ENCODE measurements at places on chromosomes 3 and 15.
A peak's percentile ranks its signal among the peaks of the same experiment; 100 is the strongest.

DNA sequence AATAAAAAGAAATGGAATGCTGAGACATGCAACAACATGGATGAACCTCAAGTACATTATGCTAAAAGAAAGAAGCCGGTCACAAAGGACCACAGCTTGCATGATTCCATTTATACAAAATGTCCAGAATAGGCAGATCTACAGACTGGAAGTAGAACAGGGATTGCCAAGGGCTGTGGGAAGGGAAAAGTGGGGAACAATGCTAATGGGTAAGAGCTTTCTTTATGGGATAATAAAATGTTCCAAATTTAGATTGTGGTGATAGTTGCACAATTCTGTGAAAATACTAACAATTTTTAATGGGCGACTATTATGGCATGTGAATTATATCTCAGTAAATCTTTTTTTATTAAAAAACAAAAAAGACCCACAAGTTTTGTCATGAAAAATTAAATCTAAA is 106.2 kb downstream of the TMCO5A start:
- no peak for DNase-seq
- H3K27me3 ChIP-seq, result peaks cover 15% of the 10 kb centered on the region
- H3K4me3 ChIP-seq, result no peak overlapping the region
- peaks cover 4% of the 10 kb centered on the region for H3K4me1 ChIP-seq
- H3K27ac ChIP-seq, result no peak overlapping the region

DNA sequence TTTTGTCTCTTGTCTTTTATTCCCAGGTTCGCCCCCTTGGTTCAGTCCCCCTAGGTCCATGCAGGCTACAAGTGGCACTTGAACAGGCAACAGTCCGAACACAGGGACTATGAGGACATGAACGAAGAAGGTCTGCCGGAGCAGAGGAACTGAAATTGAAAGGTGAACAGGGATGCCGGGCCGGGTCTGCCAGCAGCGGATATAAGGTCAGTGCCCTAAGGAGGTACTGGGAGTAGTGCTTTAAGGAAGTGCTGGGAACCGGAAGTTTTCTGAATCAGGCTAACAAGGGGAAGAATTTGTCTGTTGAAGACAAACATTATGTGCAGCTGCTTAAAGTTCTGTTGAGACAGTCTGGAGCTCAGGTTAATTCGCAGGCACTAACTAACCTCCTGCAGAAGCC is 46.8 kb downstream of the LSM3 start:
- no peak overlapping the region for H3K4me3 ChIP-seq
- peaks cover 17% of the 10 kb centered on the region for H3K27me3 ChIP-seq
- peaks cover 2% of the 10 kb centered on the region for H3K36me3 ChIP-seq
- no peak for DNase-seq
- H3K27ac ChIP-seq, result no peak overlapping the region
- no peaks in the 10 kb centered on the region for H3K4me1 ChIP-seq

DNA sequence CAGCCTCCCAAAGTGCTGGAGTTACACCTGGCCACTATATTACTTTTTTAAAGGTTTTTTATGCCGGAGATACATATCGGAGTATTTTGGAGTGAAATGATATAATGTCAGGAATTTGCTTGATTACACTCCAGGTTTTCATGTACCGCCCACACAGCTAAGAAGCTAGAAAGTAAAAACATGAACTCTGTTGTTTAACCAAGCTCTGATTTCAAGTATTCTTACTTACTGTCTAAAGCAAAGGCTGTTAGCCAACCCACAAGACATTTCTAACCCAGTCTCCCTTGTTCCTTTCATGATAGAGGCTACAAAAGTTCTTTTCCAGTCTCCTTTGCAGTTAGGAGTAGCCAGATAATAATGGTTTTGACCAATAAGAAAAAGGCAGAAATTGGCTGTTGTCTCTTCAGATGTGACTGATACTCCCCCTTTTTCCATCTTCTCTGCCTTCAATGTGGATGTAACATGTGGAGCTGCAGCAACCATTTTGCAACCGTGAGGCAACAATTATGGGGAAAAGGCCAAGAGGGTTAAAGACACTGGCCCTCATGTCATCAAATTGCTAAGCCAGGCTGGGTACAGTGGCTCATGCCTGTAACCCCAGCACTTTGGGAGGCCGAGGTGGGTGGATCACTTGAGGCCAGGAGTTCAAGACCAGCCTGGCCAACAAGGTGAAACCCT is 6.1 kb upstream of the CP start:
- peaks cover 5% of the 10 kb centered on the region for H3K27me3 ChIP-seq
- no peak for DNase-seq
- peaks cover 29% of the 10 kb centered on the region for H3K4me1 ChIP-seq
- H3K4me3 ChIP-seq, result no peak overlapping the region
- H3K27ac ChIP-seq, result no peak overlapping the region
- H3K36me3 ChIP-seq, result no peaks in the 10 kb centered on the region

- H3K27ac ChIP-seq, result no peak overlapping the region
- no peak for DNase-seq
- no peaks in the 10 kb centered on the region for H3K36me3 ChIP-seq
These were observed 39.3 kb downstream of the ADCY5 start for GRCh38 chr3:123409443-123410148.

DNA sequence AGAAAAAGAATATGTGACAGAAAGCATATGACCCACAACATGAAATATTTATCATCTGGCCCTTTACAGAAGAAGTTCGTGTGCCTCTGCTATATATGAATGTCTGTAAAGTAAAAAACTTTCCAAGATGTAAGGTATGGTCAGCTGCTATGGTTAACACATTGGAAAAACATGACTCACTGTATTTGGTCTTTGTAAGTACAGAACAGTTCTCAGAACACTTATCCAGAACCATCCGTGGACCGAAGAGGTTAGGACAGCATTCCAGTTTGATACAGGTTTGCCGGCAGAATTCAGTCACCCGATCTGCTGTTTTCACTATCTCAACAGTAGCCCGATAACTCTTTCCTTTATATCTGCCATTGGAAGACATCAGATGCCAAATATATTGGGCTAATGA is 13.5 kb upstream of the STIMATE start:
- H3K4me1 ChIP-seq, result no peaks in the 10 kb centered on the region
- H3K4me3 ChIP-seq, result no peak overlapping the region
- H3K27ac ChIP-seq, result no peak overlapping the region
- H3K27me3 ChIP-seq, result no peaks in the 10 kb centered on the region
- no peak for DNase-seq
- H3K36me3 ChIP-seq, result peaks cover 40% of the 10 kb centered on the region

- no peak overlapping the region for H3K27ac ChIP-seq
- no peaks in the 10 kb centered on the region for H3K27me3 ChIP-seq
- no peak overlapping the region for H3K4me3 ChIP-seq
- DNase-seq, result no peak
- H3K36me3 ChIP-seq, result no peaks in the 10 kb centered on the region
These were observed 76.2 kb downstream of the ATP1B3 start for GRCh38 chr3:141952611-141953010.

- H3K4me3 ChIP-seq, result no peak overlapping the region
- DNase-seq, result no peak
- no peak overlapping the region for H3K27ac ChIP-seq
- H3K36me3 ChIP-seq, result no peaks in the 10 kb centered on the region
These were observed 4.3 kb downstream of the PTH1R start for GRCh38 chr3:46881596-46882376.

DNA sequence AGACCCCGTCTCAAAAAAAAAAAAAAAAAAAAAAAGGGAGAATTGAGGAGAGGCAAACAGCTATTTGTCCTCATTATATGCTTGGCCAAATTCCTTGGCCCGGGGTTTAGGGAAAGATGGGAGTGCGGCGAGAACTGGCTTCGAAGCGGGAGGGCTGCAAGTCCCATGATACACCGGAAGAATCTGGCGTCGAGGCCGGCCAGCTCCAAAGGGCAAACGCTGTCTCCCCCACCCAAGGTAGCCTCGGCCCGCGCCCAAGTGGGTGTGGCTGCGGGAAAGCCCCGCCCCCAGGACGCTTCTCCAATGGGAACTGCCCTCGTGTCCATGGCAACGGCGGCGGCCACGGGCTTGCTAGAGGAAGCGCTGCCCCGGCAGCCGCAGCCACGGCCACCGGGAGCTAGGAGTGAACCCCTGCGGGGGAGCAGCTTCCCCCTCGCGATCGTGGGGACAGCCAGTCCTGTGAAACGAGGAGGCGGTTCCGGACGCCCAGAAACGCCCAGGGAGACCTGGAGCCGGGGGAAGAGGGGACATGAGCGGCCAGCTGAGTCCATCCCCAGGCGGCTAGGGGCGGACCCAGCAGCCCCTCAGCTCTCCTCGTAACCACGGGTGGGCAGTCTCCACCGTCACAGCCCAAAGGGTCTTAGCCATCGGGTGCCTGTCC is at the start of gene TTLL13:
TSS of gene TTLL13 (plus strand) at position 354 of the 661 bp plus-strand sequence. CDS start 1,075 bp downstream, outside the sequence.
- peak; percentile 78 for DNase-seq
- no peaks in the 10 kb centered on the region for H3K36me3 ChIP-seq
- H3K4me3 ChIP-seq, result peak within 1 kb of the TSS; percentile 55
- no peaks in the 10 kb centered on the region for H3K27me3 ChIP-seq
- peaks cover 16% of the 10 kb centered on the region for H3K4me1 ChIP-seq

GRCh38 chr3:47890126-47890827 is 87.3 kb downstream of the DHX30 start:
- peaks cover 30% of the 10 kb centered on the region for H3K36me3 ChIP-seq
- H3K27me3 ChIP-seq, result no peaks in the 10 kb centered on the region
- DNase-seq, result no peak
- H3K4me3 ChIP-seq, result no peak overlapping the region
- peaks cover 14% of the 10 kb centered on the region for H3K4me1 ChIP-seq

- H3K36me3 ChIP-seq, result peaks cover 63% of the 10 kb centered on the region
- DNase-seq, result no peak
- H3K4me3 ChIP-seq, result no peak overlapping the region
- H3K27ac ChIP-seq, result peak overlapping the region; percentile 55
- no peaks in the 10 kb centered on the region for H3K27me3 ChIP-seq
- H3K4me1 ChIP-seq, result peaks cover 85% of the 10 kb centered on the region
These were observed 30.6 kb downstream of the CRTC3 start for GRCh38 chr15:90560229-90560776.

GRCh38 chr3:42895580-42895868 is 10.4 kb upstream of the ZNF662 start:
- peaks cover 14% of the 10 kb centered on the region for H3K4me1 ChIP-seq
- DNase-seq, result no peak
- no peak overlapping the region for H3K27ac ChIP-seq
- H3K27me3 ChIP-seq, result peaks cover under 1% of the 10 kb centered on the region
- no peaks in the 10 kb centered on the region for H3K36me3 ChIP-seq

- DNase-seq, result no peak
- H3K36me3 ChIP-seq, result peaks cover 65% of the 10 kb centered on the region
- no peak overlapping the region for H3K27ac ChIP-seq
- H3K4me3 ChIP-seq, result no peak overlapping the region
- no peaks in the 10 kb centered on the region for H3K27me3 ChIP-seq
- H3K4me1 ChIP-seq, result peaks cover 69% of the 10 kb centered on the region
These were observed 224.8 kb upstream of the BHLHE40 start for GRCh38 chr3:4754180-4755086.

GRCh38 chr3:38107911-38108648 is 28.8 kb downstream of the ACAA1 start:
- peaks cover 9% of the 10 kb centered on the region for H3K27me3 ChIP-seq
- DNase-seq, result no peak
- H3K4me3 ChIP-seq, result no peak overlapping the region

GRCh38 chr3:188594139-188594538 is 440.2 kb downstream of the LPP start:
- H3K4me3 ChIP-seq, result no peak overlapping the region
- H3K36me3 ChIP-seq, result no peaks in the 10 kb centered on the region
- H3K27ac ChIP-seq, result no peak overlapping the region
- DNase-seq, result no peak
- H3K4me1 ChIP-seq, result no peaks in the 10 kb centered on the region

- no peaks in the 10 kb centered on the region for H3K27me3 ChIP-seq
- H3K27ac ChIP-seq, result no peak overlapping the region
- no peak for DNase-seq
- no peak overlapping the region for H3K4me3 ChIP-seq
- H3K4me1 ChIP-seq, result no peaks in the 10 kb centered on the region
These were observed 224.8 kb upstream of the DCBLD2 start for GRCh38 chr3:99126316-99126715.

GRCh38 chr15:67573194-67573593 is 30.7 kb downstream of the MAP2K5 start:
- no peak for DNase-seq
- H3K27me3 ChIP-seq, result no peaks in the 10 kb centered on the region
- H3K36me3 ChIP-seq, result peaks cover 3% of the 10 kb centered on the region

- no peaks in the 10 kb centered on the region for H3K4me1 ChIP-seq
- H3K27ac ChIP-seq, result no peak overlapping the region
- no peaks in the 10 kb centered on the region for H3K27me3 ChIP-seq
- no peak overlapping the region for H3K4me3 ChIP-seq
- no peaks in the 10 kb centered on the region for H3K36me3 ChIP-seq
These were observed 31.7 kb downstream of the SYNPR start for GRCh38 chr3:63309768-63310167.

DNA sequence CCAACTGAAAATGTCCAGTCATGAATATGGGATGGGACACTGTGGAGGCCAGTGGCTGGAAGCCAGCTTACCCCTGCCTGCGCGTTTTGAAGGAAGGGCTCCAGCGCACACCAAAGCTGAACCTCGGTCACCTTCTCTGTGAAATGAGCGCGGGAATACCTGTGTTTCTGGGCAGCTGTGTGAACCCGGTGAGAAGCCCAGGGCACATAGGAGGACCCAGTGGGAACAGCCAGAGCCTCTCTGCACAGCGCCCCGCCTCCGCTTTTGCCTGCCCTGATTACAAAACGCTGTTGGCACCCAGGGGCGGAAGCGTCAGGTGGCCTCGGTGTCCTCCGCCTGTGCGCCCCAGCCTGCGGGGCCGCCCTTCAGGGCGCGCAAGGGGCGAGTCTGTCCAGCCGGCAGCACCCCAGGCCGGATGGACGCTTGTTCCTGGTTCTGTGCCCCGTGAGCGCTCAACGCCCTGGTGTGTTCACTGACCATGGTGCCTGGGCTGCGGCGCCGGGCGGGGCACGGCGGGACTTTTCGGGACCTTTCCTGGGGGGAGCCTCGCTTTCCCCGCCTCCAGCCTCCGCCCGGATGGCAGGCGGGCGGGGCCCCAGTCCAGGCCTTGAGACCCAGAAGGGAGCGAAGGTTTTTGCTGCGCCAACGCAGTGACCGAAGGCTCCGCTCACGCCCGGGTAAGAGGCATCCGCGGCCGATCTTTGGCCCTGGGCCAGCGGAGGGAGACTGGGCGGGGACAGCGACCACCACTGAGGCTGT is at the start of gene SQOR:
TSS of gene SQOR (plus strand) at position 598 of the 759 bp plus-strand sequence. CDS start 23,895 bp downstream, outside the sequence.
- DNase-seq, result peak; percentile 72
- H3K36me3 ChIP-seq, result peaks cover 29% of the 10 kb centered on the region
- peak within 1 kb of the TSS; percentile 100 for H3K4me3 ChIP-seq
- peak within 1 kb of the TSS; percentile 96 for H3K27ac ChIP-seq

- peaks cover 6% of the 10 kb centered on the region for H3K36me3 ChIP-seq
- H3K4me1 ChIP-seq, result peaks cover 40% of the 10 kb centered on the region
- no peak overlapping the region for H3K4me3 ChIP-seq
- DNase-seq, result no peak
These were observed 71.4 kb upstream of the SKOR1 start for GRCh38 chr15:67753891-67754290.

DNA sequence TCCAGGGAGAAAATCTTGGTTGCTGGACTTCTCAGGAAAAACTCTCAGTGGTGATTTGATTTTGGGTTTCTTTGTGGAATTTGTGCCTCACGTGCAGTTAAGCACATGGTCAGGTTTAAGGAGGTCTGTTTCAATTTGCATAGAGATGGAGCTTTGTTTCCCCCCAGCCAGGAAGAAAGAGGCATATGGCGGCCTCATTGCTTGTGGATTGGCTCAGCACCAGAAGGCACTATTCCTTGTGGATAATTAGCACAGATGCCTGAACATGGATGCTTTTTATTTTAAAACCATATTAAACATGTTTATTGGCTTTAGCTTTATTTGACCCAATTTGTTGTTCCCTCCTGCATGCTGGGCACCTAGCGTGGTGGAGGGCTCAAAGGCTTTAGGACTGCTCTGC is 125.1 kb upstream of the RGMA start:
- DNase-seq, result no peak
- H3K4me3 ChIP-seq, result no peak overlapping the region
- H3K36me3 ChIP-seq, result no peaks in the 10 kb centered on the region
- H3K27me3 ChIP-seq, result no peaks in the 10 kb centered on the region
- H3K27ac ChIP-seq, result no peak overlapping the region
- H3K4me1 ChIP-seq, result no peaks in the 10 kb centered on the region
